NCI-H1105 (cell line): ENCODE measurements at places on chromosomes 16 and 17.

GRCh38 chr17:13919818-13920217 lies 149.5 kb upstream of the COX10 start:
- no peak for DNase-seq

DNA sequence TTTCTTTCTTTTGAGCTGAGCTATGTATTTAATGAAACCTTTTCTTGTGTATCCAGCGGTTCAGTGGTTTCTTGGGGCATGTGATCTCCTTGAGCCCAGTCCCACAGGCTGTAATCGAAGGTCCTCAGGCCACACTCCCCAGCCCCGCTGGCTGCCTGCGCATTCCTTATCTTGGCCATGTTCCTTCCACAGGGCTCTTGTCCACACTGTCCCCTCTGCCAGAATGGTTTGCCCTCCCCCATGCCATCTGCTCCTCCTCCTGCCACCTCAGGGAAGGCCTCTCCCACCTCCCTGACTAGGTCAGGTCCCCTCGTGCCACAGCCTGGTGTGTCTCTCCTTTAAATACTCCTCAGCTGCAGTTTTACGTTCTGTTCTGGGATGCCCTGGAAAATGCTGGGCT lies 12.1 kb upstream of the NLRC5 start:
- no peak for DNase-seq

DNA sequence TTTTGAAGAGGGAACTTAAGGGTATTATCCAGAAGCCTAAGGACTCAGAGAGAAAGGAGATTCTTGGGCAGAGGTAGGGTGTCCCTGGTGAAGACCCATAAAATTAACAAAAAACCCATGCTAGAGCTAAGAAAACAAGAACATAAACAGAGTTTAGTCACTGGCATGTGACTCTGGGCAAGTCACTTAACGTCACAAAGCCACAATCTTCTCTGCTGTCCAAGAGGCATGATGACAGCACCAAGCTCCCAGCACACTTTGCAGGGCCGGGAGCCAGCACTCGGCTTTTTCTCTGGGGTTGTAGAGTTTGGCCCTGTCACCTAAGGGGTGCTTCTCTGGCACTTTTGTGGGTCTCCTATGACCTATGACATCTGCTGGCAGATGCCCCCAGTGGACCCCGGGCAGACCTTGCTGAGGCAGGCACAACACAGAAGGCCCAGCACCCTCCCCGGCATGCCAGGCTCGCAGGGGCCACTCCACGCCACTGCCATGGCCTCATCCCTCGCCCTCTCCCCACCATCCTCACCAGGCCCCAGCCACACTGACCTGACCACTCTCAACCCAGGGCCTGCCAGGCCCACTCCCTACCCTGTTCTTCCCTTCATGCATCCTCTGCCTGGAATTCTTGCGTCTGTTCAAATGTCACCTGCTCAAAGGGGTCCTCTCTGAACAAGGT lies 69.8 kb downstream of the DYNLRB2 start:
- no peak for DNase-seq

GRCh38 chr16:52727441-52727840 lies 180.5 kb upstream of the TOX3 start:
- DNase-seq, result no peak

DNA sequence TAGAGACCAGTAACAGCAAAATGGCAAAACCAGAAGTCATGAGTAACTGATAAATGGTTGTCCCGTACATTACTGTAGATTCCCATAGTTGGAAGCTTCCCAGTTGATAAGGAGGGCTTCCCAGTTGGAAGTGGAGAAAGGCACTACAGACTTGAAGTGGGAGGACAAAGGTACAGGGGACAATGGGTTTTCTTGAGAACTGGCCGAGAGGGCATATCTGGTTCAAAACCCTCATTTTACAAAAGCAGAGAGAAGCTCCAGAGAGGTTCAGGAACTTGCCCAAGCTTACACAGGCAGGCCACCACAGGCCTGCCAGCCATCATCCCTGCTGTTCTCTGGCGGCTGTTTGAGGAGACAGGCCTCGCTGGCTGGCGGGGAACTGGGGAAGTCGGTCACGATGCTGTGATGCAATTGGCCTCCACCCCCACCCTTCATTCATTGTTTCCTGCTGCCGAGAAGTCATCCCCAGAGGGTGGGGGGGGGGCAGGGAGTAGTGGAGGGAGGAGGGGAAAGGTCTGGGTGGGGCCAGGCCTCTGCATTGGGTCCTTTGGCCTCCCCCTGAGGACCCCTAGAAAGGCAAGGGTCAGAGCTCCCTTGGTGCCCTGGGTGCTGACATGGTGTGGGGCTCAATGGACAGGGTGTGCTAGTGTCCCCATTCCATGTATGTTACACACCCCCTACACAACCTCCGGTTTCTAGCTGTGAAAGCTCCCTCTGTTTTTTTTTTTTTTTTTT lies 3.0 kb downstream of the UBALD2 start:
- DNase-seq, result no peak

DNA sequence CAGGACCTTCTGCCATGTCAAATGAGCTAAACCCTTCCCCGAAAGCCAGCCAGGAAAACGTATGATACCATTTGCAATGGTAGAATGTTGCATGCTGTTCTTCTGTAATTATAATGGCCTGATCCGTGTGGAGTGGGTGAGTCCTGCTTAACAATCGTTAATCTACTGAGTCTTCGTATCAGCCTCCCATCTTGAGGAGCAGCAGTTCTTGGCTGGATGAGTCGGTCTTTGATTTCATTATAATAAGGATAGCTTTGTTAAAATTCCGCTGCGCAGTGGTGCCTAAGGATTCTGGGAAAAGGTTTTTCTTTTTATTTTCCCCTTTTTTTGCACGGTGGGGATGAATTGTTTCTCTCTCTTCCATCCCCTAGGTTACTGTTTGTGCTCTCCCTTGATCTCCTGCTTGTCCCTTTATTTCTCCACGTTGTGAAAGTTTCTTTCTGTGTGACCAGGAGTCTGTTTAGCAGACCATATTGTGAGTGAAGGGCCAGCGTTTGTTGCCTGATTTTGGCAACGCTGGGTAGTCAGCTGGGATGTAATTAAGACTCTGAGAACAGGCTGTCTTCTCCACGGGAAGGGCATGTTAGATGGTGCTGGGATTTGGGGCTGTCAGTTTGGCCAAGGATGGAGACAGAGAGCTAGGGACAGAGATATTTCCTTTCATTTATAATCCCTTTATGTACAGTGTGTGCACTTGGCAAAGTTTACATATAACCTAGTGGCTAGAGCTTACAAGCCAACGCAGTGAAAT lies 263.0 kb downstream of the FTO start:
- DNase-seq, result no peak

DNA sequence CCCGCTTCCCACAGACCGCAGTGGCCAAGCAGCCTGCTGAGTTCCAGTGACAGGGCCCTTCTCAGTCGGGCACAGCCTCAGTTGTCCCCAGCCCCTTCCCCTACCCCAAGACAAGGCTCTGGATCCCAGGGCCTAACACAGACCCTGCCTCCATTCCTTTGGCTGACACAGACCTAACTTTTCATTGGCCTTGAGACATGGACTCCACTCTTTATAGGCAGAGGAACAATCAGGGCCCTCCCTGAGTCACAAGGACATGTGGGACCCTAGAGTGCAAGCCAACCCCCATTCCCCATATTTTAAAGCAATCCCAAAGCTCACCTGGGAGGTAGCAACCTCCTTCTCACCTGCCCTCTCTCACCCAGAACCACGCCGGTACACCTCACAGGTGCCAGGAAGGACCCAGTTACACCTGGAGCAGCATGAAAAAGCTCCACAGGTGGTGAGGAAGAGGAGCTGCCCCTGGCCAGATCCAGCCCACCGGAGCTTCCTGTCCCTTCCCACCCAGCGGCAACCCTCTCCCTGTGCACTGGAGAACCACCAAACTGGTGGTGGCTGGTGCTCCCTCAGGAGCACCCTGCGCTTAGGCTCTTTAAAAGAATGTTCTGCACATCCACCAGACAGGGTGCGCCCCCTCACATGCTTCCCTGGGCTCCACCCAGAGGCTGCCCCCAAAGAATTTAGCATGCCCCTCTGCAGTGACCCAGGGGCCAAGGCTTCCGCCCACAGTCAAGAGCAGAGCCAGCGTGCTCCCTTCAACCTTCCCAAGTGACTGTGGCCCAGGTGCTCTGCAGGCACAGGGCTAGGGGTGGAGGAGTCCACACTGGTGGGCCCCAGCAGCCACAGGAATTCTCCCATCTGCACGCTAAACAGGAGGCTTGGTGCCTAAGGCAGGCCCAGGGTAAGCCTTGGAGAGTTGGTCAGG lies 3.4 kb downstream of the MNT start:
- no peak for DNase-seq

- no peak for DNase-seq
Observed at GRCh38 chr17:2018716-2019510, 6.2 kb downstream of the RTN4RL1 start.

- no peak for DNase-seq
Observed at GRCh38 chr17:68461122-68461539, 3.8 kb upstream of the WIPI1 start.

DNA sequence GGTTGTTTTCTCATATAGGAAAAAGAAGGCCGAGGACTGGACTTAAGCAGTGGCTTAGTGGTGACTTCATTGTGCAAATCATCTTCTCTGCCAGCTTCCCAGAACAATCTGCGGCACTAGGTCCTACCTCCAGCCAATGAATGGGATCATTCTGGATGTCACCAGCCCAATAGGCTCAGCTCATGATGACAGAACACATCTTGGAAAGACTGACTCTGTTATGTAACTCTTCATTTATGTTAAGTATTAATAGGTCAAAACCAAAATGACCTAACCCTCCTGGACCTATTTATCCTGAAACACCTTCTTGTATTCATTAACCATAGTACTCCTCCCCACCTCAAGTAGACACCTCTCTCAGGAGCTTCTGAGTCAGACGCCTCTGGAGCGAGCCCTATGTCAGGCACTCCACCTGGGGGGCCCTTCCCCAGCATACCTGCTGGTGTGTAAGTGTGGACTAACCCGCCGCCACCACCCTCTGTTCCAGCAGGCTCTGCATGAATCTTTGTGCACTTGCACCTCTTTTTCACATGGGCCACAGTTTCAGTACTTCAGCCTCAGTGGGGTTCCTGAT lies 7.2 kb downstream of the ARL2BP start:
- no peak for DNase-seq

- peak; percentile 93 for DNase-seq
Observed at GRCh38 chr17:57035971-57036481, 49.0 kb upstream of the AKAP1 start.

DNA sequence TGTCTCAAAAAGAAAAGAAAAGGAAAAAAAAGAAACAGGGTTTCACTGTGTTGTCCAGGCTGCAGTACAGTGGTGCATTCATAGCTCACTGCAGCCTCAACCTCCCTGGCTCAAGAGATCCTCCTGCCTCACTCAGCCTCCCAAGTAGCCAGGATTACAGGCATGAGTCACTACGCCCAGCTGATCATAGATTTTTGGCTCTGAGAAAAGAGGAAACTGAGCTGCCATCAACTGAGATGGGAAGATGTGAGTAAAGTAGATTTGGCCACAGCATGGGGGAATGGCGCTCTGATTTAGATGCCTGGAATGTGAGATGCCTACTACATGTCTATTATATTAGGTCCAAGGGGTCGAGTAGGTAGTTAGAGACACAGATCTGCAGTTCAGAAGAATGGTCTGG lies 5.9 kb upstream of the NAGS start:
- no peak for DNase-seq

DNA sequence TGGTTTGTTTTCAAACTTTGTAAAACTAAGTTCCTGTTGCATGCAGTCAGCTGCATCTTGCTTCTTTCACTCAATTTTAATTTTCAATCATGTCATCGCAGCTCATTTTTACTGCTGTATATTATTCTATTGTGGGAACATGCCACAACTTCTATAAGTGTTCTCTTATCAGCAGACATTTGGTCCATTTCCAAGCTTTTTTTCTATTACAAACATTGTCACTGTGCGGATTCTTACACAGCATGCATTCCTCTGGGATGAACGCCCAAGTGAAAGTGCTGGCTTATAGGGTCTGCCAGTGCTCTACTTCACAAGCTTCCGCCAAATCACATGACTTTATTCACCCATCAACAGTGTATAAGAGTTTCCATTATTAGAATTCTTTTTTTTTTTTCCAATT lies 22.7 kb downstream of the GINS3 start:
- no peak for DNase-seq

- no peak for DNase-seq
Observed at GRCh38 chr17:63439687-63440086, 6.4 kb downstream of the CYB561 start.

GRCh38 chr16:72029567-72030271 lies 21.2 kb downstream of the DHODH start:
- DNase-seq, result no peak

GRCh38 chr16:25014500-25015147 lies 545 bp downstream of the ARHGAP17 start:
- DNase-seq, result peak; percentile 33

- no peak for DNase-seq
Observed at GRCh38 chr16:7140899-7141298, 191.7 kb upstream of the RBFOX1 start.

DNA sequence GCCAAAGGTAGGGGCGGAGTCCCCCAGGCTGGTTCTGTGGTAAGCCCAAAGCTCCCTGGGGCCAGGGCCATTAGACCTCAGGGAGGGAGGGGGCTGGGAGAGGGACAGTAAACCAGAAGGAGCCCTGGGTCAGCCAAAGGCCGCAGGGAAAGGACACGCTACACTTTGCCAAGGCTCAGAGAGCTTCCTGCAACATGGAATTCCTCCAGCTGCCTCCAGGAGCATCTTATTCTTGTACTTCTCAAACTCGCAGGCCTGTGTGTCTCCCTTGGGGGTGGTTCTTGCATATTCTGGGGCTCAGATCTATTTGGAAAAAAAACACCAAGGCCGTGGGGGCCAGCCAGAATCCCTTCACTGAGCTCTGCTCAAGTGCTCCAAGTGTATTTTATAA lies 25.1 kb downstream of the AKAP1 start:
- DNase-seq, result no peak

- no peak for DNase-seq
Observed at GRCh38 chr16:29730649-29731048, 15.1 kb downstream of the C16orf54 start.

- no peak for DNase-seq
Observed at GRCh38 chr17:50871898-50872297, 5.7 kb upstream of the TOB1 start.

DNA sequence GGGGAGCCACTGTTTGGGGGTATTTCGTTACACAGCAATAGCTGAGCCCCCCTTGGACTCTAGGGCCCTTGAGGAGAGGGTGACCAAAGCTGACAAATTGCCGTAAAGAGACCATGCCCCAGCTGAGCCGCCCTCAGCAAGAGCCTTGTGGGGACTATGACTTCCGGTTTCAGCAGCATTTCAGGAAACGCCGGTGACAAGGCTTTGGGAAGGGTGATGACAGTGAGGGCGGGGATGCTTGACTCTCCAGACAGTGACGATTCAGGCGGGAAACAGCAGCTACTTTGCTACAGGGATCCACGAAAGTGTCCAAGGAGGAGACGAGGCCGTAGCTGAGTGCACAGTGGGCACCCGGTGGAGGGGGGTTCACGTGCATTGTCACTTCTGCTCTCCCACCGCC lies 360.8 kb downstream of the C16orf95 start:
- DNase-seq, result no peak

GRCh38 chr17:21193031-21193430 lies 20.9 kb downstream of the TMEM11 start:
- no peak for DNase-seq

- DNase-seq, result no peak
Observed at GRCh38 chr17:72134608-72135394, 14.0 kb downstream of the SOX9 start.
